ENCODE measurements at places on chromosomes 6 and 20.

DNA sequence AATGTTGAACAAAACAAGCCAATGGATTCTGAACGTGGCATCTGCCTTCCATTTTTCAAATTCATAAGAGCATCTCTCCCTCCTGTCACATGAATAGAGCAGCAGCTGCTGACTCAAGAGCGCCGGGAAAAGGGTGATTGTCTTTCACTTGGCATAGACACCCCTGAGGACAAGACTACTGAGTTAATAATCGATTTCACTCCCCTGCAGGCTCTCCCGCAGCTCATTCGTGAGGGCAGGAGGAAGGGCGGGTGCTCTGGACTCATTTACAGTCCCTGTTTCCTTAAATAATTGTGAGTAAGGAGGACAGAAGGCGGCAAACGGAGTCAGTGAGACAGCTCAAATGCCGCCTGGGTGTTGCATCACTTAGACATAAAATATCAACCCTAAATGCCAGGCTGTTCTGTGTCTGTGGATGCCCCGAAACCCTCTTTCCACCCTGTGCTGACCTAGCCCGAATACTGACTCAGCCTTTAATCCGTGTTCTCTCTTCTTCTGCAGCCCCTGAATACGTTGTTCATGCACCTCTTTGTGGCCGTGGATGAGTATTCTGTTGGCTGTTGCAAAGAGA lies 21.6 kb downstream of the CFAP61 start:
- DNase-seq = no peak

DNA sequence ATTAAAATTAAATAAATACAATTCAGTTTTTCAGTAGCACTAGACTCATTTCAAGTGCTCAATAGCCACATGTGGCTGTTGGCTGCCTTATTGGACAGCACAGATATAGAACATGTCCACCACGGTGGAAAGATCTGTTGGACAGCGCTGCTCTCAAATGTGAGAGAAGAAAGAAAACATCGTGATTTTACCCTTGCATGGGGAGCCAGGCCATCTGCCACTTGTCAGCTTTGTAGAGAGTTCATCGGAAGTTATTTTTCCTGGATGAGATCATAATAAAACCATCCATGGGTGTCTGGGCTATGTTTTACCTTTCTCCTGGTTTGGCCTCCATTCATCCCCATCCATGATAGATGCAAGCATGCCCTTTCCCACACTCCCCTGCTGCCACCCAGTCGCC lies 5.8 kb upstream of the KIF3B start:
- no peak for DNase-seq

DNA sequence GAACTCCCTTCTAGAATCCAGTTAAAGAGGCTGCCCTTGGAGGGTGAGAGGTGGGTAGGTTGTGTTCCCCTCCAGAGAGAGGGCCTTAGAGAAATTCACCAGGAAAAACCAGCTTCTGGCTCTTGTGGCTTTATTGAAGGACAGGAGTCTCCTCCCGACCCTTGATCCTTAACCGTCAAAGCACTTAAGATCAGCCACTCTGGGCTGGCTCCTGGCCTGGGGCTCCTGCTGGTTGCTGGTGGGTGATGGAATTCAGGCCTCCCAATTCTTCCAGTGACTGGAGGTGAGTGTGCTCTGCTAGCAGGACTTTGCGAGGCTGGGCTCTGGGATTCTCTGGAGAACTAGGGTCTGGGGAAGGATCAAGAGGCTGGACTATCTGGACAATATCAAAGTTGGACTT lies 75.6 kb upstream of the LGSN start:
- DNase-seq = no peak

DNA sequence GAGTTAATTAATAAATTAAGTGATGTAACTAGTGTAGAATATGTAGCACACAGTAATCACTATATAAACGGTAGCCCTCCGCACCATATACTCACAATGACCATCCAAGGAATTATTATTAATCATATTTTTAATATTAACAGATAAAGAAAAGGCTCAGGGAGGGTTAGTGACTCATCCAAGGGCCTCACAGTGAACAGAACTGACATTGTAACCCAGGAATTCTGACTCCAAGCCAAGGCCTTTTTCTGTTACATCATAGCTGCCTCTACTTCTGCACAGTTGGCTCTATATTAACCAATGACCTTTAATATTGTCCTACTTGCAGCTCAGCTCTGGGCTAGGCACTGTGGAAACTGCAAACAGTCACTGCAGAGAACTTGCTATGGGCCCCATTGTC lies 117.5 kb upstream of the SIRPG start:
- DNase-seq = no peak

DNA sequence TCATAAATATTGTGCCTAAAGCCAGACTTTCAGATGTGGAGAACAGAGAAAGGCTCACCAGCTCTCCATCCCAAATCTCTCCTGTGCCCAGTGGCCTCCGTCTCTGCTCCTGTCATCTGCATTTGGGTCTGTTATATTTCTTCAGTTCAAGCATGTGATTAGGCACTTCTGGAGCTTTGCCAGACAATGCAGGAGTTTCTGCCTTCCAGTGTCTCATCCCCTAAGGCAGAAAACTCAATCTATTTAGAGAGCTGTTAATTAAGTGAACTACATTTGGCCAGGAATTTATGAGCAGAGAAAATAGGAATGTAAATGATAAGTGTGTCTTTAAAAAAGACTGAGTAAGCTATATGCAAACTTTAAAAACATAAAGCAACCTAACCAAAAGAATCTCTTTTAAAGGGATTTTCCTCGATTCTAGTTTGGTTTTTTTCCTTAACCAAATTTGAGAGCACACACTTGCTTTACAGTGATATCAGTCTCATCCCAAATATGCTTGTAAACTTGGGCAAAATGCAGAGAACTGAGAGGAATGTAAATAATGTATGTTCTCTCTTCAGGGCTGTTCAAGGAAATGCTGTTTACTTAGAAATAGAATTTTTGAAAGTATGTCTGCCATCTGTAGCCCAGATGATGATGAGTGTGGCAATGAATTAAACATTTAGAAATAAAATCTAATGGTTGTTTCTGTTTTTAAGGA lies 113.9 kb downstream of the ELOVL4 start:
- DNase-seq = no peak

DNA sequence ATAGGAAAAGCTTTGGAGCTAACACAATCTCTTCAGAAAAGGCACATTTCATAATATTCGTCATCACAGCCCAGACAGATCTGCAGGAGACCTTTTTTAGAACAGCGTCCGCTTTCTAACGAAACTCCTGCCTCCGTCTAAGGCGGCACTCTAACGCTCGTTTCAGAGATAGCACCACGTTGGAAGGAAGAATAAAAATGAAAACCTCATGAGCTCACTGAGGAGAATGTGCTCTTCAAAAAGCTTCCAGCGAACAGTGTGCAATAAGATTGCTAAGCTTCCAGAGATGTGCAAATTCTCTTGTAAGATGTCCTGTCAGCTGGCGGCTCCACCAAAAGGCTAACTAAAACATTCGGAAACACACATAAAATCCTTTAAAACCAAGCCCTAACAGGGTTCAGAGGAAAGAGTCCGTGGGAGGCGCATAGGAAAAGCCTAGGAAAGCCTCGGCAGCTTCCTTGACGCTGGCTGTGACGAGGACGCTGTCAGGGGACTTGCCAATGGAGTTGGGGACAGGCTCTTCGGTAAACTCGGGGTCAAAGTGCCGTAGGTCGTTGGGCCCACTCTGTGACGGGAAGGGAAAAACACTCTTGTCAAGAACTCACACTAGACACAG lies 117.6 kb upstream of the SLC2A12 start:
- no peak for DNase-seq
